ENCODE measurements at places on chromosomes 4 and X. TPM values are rescaled to one million over a fixed set of nuclear protein-coding genes. Genes with fewer than 3 reads are reported as not detected.

The IL9R gene
- total RNA-seq = not detected

The PFKFB1 gene
- not detected for total RNA-seq

The JADE3 gene
- total RNA-seq = 14.5 TPM

The TEX13A gene
- total RNA-seq = not detected

The KLF8 gene
- 0.68 TPM for total RNA-seq

The CT45A10 gene
- not detected for total RNA-seq

The IL13RA1 gene
- 22.3 TPM for total RNA-seq

The UBA6 gene
- total RNA-seq = 123 TPM

The PPP2R2C gene
- 38.9 TPM for total RNA-seq

The NPFFR2 gene
- not detected for total RNA-seq

The DCX gene
- total RNA-seq = not detected

The GDPD2 gene
- not detected for total RNA-seq

The CABS1 gene
- not detected for total RNA-seq

The PCDH7 gene
- total RNA-seq = 38.1 TPM

The UGT2B17 gene
- not detected for total RNA-seq

The EGFL6 gene
- not detected for total RNA-seq

The PRAF2 gene
- 4.4 TPM for total RNA-seq

The OPRPN gene
- total RNA-seq = not detected

The SPACA5B gene
- not detected for total RNA-seq

The PNMA6F gene
- total RNA-seq = not detected

The RRH gene
- not detected for total RNA-seq

The PABPC4L gene
- total RNA-seq = 3.8 TPM

The AMELX gene
- not detected for total RNA-seq

The BST1 gene
- total RNA-seq = 1.0 TPM

The NUP62CL gene
- total RNA-seq = 5.8 TPM

The XAGE1B gene
- not detected for total RNA-seq

The GUCY1A1 gene
- total RNA-seq = 15.5 TPM

The MAGEA11 gene
- not detected for total RNA-seq

The KIF4A gene
- 18.1 TPM for total RNA-seq

The JCHAIN gene
- not detected for total RNA-seq

The ASB12 gene
- not detected for total RNA-seq

The CLCN4 gene
- 3.4 TPM for total RNA-seq

The ATOH1 gene
- not detected for total RNA-seq

The FGF5 gene
- total RNA-seq = not detected

The MBNL3 gene
- 1.0 TPM for total RNA-seq

The TMPRSS11E gene
- total RNA-seq = not detected

The PRR32 gene
- not detected for total RNA-seq

The PRICKLE3 gene
- 6.1 TPM for total RNA-seq

The CXCL3 gene
- total RNA-seq = not detected

The NLGN3 gene
- total RNA-seq = 0.20 TPM

The FGF13 gene
- 0.29 TPM for total RNA-seq

Data from Caki2 (cell line).